ENCODE measurements at places on chromosomes 13 and 19.
A peak's percentile ranks its signal among the peaks of the same experiment; 100 is the strongest.

- no peak for DNase-seq
Measured at GRCh38 chr19:16465239-16465638, 6.5 kb downstream of the EPS15L1 start.

DNA sequence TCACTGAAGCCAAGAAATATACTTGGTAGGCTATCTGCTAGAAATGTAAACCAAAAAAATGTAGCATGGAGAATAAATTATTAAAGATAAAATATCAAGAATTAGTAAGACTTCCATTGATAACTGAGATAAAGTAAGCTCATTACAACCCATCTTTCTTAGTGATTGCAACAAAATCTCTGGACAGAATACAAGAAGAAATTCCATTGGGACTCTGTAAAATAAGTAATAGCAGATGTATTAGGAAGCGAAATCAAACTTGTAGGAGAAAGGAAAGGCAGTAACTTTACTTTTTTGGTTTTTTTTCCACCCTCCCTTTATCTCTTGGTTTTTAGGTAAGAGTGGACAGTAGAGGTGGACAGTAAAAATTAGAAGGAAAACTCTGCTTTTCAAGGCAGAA lies 605.7 kb downstream of the DACH1 start:
- no peak for DNase-seq

DNA sequence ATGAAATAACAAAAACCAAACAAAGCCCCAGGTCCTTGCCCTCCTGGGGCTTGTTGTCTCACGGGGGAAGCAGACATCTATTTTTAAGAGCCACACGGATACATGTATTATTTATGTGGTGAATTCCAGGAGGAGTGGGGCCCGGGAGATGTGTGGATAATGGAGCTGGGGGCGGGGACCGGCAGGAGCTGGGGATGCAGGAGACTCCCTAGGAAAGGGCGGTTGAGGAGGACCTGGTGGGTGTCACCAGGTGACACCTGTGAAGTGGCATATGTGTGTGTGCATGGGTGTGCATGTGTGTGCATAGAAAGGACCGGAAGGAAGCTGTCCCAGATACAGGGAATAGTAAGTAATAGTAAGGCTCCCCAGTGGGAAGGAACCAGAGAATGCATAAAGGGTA lies 148.9 kb downstream of the URI1 start:
- no peak for DNase-seq

GRCh38 chr13:31790992-31791391 lies 51.7 kb downstream of the RXFP2 start:
- DNase-seq, result no peak

DNA sequence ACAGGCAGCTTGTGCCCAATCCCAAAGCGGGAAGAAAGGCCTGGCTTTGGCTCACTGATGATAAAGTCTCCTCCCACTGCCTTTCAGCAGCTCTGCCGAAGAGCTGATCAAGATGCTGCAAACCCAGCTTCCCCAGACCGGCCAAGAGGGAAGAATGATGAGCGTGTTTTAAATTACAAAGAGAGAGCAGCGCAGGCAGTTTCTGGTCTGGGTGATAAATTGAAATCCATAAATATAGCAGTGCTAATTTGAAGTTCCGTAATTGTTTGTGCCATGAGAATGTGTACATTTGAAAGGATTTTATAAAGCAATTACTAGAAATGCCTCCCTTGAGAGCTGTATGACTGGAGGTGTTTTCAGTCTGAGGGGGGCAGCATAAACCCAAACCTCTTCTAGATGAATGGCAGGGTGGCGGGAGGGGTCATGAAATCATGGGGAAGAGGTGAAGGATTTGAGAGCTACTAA lies 171.8 kb downstream of the STK24 start:
- DNase-seq, result no peak

DNA sequence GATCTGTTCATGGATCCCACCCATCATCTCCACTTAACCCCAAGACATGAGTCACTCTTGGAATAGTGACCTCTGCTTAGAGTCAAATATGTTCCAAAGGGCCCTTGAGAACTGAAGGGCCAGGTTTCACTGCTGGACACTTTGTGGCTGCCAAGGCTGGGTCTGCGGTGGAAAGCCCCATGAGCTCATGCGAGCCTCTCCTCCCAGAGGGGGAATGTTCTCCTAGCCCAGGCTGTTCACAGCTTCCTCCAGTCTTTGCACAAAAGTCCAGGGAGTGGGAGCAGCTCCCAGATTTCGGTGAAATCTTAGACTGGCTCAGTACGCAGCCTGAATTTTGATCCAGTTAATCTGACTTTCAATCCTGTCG lies 732 bp upstream of the DCLK1 start:
- DNase-seq, result no peak

- no peak for DNase-seq
Measured at GRCh38 chr13:100521851-100522617, 66.6 kb downstream of the GGACT start.

GRCh38 chr19:3949997-3950859 lies 17.4 kb downstream of the NMRK2 start:
- DNase-seq, result no peak

GRCh38 chr19:28575816-28576215 lies 637.1 kb downstream of the UQCRFS1 start:
- no peak for DNase-seq

- DNase-seq, result no peak
Measured at GRCh38 chr13:41565846-41566245, 108.5 kb downstream of the RGCC start.

DNA sequence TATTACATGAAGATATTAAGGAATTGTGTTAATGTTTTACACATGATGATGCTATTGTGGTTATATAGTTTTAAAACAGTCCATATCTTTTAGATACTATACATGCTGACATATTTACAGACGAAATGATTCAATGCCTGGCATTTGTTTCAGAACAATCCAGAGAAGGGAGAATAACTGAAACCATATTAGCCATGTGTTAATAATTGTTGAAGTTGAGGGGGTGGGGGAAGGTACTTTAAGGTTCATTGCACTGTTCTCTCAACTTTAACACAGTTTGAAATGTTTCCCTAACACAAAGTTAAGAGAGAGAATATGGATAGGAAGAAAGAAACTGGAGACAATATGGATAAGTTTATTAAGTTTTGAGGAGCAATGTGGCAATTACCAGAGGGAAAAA lies 5.8 kb downstream of the CRYL1 start:
- DNase-seq, result no peak

GRCh38 chr19:398719-399118 lies 10.2 kb downstream of the C2CD4C start:
- no peak for DNase-seq

GRCh38 chr13:51258612-51259548 lies 36.7 kb downstream of the FAM124A start:
- DNase-seq, result no peak

DNA sequence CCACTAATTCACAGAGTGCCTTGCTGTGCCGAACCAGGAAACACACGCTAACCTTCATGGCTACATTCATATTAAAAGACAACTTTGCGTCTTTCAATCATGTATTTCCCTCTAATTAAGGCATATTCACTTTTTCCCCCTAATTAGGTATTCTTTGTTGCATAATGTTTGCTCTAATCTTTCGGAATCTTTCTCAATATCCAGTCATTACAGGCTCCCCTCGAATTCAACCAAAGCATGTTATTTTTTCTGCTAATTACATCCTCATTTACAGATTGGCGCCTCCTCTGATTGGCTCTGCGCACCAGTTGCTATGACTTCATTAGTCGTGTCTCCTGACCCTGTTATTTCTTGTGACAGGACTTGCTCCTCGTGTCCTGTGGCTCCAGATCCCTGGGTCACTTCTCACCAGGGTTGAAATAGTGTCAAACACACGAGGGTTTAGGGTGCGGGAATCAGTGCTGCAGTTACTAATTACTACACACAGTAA lies 226.7 kb upstream of the TSHZ3 start:
- no peak for DNase-seq

GRCh38 chr19:16868423-16869130 lies 20.2 kb upstream of the F2RL3 start:
- DNase-seq, result no peak

GRCh38 chr19:19329126-19329525 lies 8.5 kb downstream of the MAU2 start:
- peak; percentile 59 for DNase-seq

- peak; percentile 83 for DNase-seq
Measured at GRCh38 chr13:42991898-42992763, at the start of gene EPSTI1. TSS of gene EPSTI1 (minus strand) at chr13:42992241. CDS start at chr13:42992165, 76 bp downstream.

- DNase-seq, result no peak
Measured at GRCh38 chr19:6210091-6210490, 69.7 kb downstream of the MLLT1 start.

DNA sequence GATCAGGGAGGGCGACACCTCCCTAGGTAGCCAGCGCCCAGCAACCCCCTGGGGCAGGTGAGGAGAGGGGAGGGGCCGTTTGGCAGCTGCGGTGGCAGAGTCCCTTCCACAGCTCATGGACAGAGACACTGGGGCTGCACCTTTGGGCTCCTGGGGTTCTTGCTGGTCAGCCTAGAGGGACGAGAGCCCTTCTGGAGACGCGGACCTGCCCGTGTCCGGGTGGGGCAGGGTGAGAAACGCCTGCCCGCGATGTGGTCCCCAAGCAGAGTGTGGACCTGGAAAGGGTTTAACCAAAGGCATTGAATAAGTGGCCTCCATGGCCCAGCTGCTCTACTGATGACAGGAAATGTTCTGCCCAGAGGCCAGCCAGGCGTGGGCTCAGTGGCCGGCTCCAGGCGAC lies 38.3 kb downstream of the ADPRHL1 start:
- DNase-seq, result no peak

GRCh38 chr13:20616059-20616797 lies 49.3 kb downstream of the IFT88 start:
- no peak for DNase-seq

DNA sequence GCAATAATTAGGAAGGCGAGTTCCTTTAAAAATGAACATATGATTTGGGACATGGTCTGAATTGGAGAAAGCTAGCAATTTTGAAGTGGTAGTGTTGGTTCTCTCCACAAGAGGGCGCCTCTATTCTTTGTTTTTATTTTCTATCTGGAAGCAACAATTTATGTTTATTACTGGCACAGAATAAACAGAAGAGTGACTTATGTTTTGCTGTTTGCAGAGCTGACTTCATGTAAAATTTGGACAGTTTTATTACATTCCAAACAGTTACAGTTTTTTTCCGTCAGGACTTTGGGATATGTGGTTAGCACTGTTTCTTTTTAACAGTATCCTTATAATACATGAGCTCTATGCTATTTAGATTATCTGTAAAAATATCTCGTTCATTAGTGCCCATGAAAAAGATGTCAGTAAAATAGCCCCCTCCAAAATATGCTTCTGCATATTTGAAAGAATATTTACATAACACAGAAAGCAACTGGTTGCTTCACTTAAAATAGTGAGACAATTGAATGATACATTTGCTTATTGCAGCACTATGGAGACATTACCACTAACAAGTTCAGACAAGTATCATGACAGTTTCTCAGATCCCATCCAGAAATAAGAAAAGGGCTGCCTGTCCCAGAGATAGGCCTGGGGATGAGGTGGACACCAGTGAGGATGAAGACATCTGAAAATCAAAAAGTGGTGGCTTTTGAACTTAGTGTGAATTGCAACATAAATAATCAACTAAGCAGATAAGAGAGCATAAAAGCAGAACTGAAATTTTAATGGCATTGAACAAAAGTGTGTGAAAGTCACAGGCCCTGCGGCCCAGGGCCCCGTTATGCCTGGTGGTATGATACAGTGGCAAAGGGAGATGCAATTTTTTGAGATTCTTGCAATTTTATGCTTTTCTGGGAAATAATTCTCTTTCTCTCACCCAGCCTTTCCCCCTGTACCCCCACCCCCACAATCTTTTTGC lies 32.3 kb upstream of the FGF9 start:
- no peak for DNase-seq

DNA sequence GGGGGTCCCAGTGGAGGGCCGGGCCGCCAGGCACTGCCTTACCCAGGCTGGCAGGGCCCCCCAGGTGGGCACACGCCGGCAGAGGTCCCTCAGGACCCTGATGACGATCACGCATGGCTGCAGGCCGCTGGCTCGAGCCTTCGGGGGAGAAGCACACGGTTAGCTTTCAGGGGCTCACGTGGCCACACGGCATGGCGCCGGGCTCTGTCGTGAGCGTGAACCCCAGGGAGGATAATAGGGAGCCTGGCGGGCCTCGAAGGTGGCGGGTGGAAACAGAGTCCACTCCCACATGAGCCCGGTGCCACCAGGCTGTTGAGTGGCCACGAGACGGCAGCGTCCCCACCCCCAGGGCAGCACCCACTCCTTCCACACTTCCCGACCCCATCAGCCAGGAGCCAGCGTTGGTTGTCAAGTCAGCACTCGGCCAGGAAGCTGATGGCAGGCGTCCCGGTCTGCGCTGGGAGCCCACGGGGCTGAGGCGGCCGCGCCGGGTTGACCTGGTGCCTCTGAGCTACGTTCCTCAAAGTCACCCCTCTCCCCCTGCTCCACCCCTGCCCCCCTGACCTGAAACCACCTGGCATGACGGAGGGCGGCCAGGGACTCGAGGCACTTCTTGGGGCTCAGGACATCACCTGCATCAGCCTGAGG lies 24.7 kb upstream of the MATK start:
- DNase-seq, result no peak
